CD8-positive, alpha-beta memory T cell (primary cell): ENCODE measurements at places on chromosomes 4 and X.
A peak's percentile ranks its signal among the peaks of the same experiment; 100 is the strongest.

DNA sequence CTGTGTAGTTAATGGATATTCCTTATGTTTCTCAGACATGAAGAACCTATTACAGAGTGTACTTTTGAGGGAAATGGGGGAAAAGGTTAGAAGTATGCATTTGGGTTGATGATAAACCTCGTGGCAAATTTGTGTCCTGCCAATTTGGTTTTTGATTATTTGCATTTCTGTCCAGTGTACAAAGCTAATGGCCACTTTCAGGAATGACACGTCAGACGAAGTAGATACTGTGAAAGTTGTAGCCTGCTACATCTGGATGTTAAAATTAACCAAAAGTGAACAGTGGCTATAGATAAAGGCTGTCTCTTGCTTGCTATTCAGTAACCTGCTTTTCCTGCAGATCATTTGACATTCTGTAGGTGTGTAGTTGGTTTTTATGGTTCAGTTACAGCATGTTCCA, 1.0 kb downstream of the PRDX4 start:
- H3K4me3 ChIP-seq, result peak overlapping the region; percentile 68
- no peaks in the 10 kb centered on the region for H3K27me3 ChIP-seq
- H3K4me1 ChIP-seq, result no peaks in the 10 kb centered on the region
- DNase-seq, result no peak

GRCh38 chr4:73606465-73606974, 13.7 kb downstream of the RASSF6 start:
- no peaks in the 10 kb centered on the region for H3K4me1 ChIP-seq
- H3K36me3 ChIP-seq, result no peaks in the 10 kb centered on the region
- no peak for DNase-seq

DNA sequence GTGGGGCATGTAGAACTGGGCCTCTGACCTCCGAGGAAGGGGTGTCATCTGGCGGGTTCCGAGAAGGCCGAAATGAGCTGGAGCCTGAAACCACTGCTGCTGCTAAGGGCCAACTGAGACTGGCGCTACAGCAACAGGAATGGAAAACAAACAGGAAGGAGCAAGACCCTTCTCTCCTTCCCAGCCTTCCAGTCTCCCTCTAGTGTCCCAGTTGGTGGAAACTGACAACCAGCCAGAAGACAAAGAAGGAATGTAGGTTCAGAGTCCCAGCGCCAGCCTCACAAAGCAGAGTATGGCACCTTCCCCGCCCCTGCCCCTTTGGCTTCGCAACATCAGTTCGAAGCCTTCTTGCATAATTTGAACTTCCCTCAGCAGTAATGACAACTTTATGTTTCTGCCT, 24.4 kb upstream of the PDZD4 start:
- H3K27me3 ChIP-seq, result no peaks in the 10 kb centered on the region
- H3K4me1 ChIP-seq, result no peaks in the 10 kb centered on the region
- H3K27ac ChIP-seq, result no peak overlapping the region
- no peak for DNase-seq
- H3K36me3 ChIP-seq, result no peaks in the 10 kb centered on the region

GRCh38 chr4:84862064-84862463, 104.4 kb downstream of the WDFY3 start:
- DNase-seq, result no peak
- H3K27me3 ChIP-seq, result no peaks in the 10 kb centered on the region
- H3K36me3 ChIP-seq, result no peaks in the 10 kb centered on the region
- H3K27ac ChIP-seq, result no peak overlapping the region
- no peaks in the 10 kb centered on the region for H3K4me1 ChIP-seq

DNA sequence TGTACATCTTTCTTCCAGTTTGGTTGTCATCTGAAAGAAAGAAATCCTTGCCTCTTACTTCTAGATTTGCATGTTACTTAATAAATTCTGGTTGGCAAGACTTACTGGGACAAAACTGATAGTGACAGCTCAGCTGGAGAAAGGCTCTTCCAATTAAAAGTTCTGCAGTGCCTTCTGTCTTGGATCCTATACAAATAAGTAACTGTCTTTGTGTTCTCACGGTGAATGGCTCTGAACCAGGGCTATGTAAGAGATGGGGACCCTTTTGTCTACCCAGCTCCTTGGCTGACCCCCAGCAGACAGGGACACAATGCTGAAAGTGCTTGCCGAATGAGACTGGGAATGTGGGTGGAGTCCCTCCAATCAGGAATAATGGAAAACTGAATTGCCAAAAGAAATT, 89.5 kb downstream of the AASDH start:
- H3K27me3 ChIP-seq, result no peaks in the 10 kb centered on the region
- H3K27ac ChIP-seq, result no peak overlapping the region
- no peak overlapping the region for H3K4me3 ChIP-seq
- H3K4me1 ChIP-seq, result peaks cover 7% of the 10 kb centered on the region

DNA sequence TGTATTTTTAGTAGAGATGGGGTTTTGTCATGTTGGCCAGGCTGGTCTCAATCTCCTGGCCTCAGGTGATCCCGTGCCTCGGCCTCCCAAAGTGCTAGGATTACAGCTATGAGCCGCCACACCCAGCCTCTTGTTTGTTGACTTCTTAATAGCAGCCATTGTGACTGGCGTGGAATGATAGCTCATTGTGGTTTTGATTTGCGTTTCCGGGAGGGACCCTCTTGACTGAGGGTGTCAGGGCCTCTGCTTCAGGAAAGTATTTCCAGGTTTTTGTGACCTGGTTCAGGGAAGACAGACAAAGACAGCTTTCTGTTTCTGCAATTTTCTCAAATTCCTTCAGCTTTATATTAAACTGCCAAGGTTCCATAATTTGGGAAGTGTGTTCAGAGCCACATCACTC, 15.1 kb downstream of the CSF2RA start:
- no peak overlapping the region for H3K27ac ChIP-seq
- H3K4me1 ChIP-seq, result no peaks in the 10 kb centered on the region
- no peak overlapping the region for H3K4me3 ChIP-seq
- DNase-seq, result no peak
- H3K36me3 ChIP-seq, result no peaks in the 10 kb centered on the region
- H3K27me3 ChIP-seq, result no peaks in the 10 kb centered on the region

DNA sequence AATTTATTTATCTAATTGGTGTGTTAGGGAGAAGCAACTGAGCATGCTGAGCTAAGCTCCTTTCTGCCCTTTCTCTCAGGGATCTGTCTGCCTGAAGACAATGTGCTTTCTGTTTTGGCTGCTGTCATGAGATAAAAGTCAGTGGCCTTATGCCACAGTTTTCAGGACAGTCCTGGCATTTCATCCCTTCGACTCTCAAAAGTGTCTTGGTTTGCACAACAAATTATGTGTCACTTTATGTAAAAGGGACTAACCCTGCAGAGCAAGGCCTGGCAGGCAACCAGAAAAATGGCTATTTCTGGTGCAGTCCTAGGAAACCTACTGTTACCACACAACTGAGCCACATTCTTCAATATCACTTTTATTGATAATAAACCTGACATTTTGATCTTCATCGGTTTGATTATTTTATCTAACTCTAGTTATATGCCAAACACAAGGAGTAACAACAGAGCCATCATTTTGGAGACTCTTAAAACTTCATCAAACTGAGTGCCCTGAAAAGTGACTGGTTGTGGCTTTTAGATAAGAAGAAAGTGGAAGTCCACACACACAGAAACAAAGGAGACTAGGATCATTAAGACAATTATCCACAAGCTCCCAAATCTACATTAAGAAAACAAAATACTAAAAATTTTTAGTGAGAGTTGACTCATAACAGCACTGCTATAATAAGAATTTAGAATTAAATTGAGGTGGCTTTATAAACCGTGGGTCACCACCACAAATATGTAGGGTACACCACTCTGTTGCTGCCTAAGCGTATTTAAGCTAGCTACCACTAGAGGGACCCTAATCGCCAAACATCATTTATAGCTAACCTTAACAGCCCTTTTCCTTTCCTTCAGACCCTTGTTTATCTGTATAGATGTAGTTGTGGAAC, 95.9 kb upstream of the PTPN13 start:
- DNase-seq, result no peak
- no peak overlapping the region for H3K4me3 ChIP-seq
- H3K4me1 ChIP-seq, result no peaks in the 10 kb centered on the region
- H3K36me3 ChIP-seq, result no peaks in the 10 kb centered on the region
- H3K27me3 ChIP-seq, result no peaks in the 10 kb centered on the region
